NCI-H187 treated with DMSO at 0.1 percent for 48 hours (cell line): ENCODE measurements at places on chromosomes 5 and 9.

- no peak for DNase-seq
Observed at GRCh38 chr9:77798140-77798539, 150.0 kb upstream of the GNA14 start.

GRCh38 chr5:168950241-168950951 is 350.5 kb downstream of the SLIT3 start:
- DNase-seq: no peak

- DNase-seq: no peak
Observed at GRCh38 chr9:125241863-125242739, 958 bp upstream of the HSPA5 start.

GRCh38 chr5:33611877-33612276 is 171.1 kb downstream of the TARS1 start:
- no peak for DNase-seq

DNA sequence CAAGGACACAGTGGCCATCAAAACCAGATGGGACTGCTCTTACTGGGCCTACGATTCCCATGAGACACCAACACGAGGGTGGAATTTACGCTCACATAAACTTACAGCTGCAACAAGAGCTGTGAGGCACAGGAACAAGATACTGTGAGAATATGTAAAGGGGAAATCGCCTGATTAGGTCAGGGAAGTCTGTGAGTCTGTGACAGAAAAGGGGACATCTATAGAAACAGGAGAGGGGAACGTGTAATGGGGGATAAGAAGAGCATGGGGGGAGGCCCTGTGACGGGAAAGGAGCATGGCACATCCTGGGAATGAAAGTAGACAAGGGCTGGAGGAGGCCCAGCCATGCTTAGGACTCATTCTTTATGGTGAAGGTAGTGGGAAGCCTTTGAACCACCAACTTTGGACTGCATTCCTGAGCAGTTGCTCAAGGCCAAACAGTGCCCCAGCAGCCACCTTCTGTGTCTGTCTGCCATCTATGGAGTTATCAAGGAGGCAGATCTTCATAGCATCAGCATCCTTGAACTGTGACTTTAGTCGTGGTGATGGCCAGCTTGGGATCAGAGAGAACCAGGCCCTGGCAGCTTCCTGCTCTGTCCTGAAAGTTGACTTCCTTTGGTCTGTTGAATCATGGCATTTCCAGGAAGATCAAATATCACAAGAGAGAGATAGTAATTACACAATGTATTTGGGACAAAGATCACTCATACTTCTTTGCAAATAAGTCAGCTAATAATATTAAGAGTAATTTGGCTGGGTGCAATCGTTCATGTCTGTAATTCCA is 87.9 kb upstream of the FAM169A start:
- DNase-seq: no peak

GRCh38 chr5:149853331-149853648 is 91.3 kb downstream of the PDE6A start:
- DNase-seq: no peak

DNA sequence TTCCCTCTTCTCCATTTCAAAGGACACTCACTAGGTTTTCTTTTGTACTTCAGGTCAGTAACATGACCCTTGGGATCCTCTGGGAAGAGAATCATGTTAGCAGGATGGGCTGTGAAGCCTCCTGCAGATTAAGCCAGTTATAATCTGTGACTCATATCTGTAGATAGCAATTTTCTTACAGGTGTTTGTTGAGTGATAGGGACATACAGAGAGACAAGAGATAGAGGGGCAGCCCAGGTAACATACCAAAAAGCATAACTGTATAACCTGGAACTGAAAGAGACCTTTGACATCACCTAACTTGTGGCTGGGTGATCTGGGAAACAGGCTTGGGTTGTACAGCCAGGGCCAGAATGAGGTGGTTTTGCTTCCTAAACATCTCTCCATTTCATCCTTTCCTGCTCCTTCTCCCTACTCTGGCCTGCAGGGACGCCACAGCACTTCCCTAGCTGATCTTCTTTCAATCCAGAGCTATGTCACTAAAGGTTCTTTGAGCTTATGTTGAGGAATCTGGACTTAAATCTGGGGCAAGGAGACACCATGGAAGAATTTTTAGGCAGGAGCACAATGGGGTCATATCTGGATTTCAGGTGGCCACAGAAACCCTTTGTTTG is 21.0 kb upstream of the PPARGC1B start:
- DNase-seq: no peak

GRCh38 chr5:133763744-133764143 is 151.4 kb upstream of the FSTL4 start:
- no peak for DNase-seq
